ENCODE measurements at places on chromosomes 3 and 15.

GRCh38 chr3:19559724-19560442 is 374.1 kb downstream of the EFHB start:
- no peak for DNase-seq

GRCh38 chr3:160911411-160911810 is 155.4 kb downstream of the PPM1L start:
- no peak for DNase-seq

DNA sequence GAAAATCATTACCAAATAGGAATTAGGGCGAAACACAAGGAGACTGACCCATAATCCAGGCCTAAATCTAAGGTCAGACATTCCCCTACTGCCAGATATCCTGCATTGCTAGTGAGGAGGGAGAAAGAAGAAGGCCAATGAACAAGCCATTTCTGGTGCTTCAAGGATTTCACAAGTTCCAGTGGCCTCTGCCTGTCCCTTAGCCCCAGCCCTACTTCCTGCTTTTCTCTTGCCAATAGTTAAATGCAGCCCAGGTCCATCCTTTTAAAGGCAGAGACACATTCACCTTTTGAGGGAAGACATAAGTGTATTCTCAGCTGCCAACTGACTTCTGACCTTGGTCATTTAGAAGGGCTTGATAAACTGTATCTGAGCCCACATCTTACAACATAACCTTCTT is 135.8 kb downstream of the ZNF621 start:
- no peak for DNase-seq

GRCh38 chr15:74653426-74654102 is 37.9 kb downstream of the CLK3 start:
- DNase-seq = peak; percentile 59

GRCh38 chr3:14323401-14324223 is 78.8 kb upstream of the SLC6A6 start:
- DNase-seq = no peak

GRCh38 chr3:120424976-120425570 is 25.7 kb downstream of the FSTL1 start:
- DNase-seq = no peak

- no peak for DNase-seq
These were observed 12.0 kb downstream of the TRPM1 start for GRCh38 chr15:31089368-31090047.

- DNase-seq = peak; percentile 34
These were observed 70.5 kb upstream of the ATP10A start for GRCh38 chr15:25933456-25934158.

- DNase-seq = peak; percentile 42
These were observed 152.2 kb downstream of the IGSF11 start for GRCh38 chr3:118882353-118882947.

DNA sequence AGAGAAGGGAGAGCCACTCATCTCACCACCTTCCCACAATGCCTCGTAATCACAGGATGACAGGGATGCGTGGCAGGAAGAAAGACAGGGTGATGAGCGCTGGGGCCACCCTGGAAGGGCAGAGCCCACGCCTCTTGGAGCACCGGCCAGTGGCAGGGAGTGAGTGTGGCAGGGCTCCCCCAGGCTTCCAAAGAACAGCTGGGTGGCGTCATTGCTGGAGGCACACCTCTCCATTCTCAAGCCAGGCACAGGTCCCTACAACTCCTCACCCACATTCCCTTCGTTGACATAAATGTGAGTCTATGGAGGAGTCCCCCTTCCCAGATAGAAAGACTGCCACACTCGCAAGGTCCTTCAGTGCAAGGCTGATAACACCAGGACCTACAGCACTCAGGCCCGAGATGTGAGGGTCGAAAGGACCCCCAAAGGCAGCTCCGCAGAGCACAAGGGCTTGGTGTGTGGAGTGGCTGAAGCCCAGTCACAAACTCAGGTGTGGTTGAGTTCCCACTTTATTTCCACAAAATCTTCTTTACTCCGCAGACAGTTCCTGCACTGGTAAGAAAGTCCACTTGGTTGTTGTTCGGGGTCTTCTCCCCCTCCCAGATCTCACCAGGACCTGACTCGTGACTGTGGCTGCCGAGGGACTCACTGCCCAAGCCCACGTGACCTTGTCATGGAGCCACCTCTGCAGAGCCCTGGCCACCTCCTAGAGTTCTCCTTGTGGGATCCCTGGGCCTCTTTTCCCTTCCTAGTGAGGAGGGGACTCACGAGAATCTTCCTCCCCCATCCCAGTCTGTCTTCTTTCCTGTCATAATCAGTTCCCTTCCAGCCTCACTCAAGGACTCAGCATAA is 22.4 kb upstream of the CORO2B start:
- no peak for DNase-seq

DNA sequence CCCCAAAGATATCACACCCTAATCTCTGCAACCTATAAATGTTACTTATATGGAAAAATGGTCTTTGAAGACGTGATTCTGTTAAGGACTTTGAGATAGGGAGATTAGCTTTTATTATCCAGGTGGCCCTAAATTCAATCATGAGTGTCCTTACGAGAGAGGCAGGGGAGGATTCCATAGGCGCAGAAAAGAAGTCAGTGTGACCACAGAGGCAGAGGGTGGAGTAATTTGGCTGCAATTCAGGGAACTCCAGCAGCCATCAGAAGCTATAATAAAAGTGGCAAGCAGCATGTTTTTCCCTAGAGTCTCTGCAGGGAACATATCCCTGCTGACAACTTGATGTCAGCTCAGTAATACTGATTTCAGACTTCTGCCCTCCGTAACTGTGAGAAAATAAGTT is 315.2 kb upstream of the ROBO2 start:
- DNase-seq = no peak

- no peak for DNase-seq
These were observed 22.6 kb downstream of the DENND4A start for GRCh38 chr15:65769482-65769881.

GRCh38 chr15:79113831-79114230 is 23.3 kb upstream of the RASGRF1 start:
- no peak for DNase-seq

GRCh38 chr3:42063888-42064287 is 27.3 kb upstream of the TRAK1 start:
- DNase-seq = peak; percentile 51

GRCh38 chr3:81041331-81041730 is 720.1 kb downstream of the GBE1 start:
- no peak for DNase-seq

GRCh38 chr3:17840651-17841050 is 98.2 kb upstream of the TBC1D5 start:
- no peak for DNase-seq

DNA sequence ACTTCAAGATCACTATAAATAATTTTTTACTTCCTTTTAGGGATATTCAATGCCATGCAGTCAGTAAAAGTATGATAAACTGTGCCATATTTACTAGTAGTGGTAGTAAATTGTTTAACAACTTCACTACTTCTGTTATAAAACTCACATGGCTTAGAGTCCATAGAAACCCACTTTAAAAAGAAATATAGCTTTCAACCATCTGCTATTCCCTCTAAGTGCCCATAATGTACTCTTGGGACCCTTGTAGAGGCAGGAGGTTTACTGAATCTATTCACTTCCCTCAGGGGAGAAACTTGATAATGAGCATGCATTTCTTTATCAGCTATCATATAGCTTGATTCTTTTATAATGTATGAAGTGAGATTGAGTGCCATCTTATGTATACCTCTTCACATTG is 1448.4 kb upstream of the ALCAM start:
- DNase-seq = no peak

GRCh38 chr15:55241891-55242290 is 45.1 kb upstream of the RSL24D1 start:
- no peak for DNase-seq

- DNase-seq = no peak
These were observed 558.5 kb upstream of the CFAP20DC start for GRCh38 chr3:59608356-59608755.

- DNase-seq = no peak
These were observed 558.8 kb upstream of the ADAMTS9 start for GRCh38 chr3:65246561-65246960.

- DNase-seq = peak; percentile 6
These were observed 227.6 kb downstream of the KLF13 start for GRCh38 chr15:31554261-31554660.

- no peak for DNase-seq
These were observed 48.8 kb downstream of the ACAP2 start for GRCh38 chr3:195394024-195394423.

- DNase-seq = no peak
These were observed 6.0 kb downstream of the PLIN1 start for GRCh38 chr15:89673165-89673512.

DNA sequence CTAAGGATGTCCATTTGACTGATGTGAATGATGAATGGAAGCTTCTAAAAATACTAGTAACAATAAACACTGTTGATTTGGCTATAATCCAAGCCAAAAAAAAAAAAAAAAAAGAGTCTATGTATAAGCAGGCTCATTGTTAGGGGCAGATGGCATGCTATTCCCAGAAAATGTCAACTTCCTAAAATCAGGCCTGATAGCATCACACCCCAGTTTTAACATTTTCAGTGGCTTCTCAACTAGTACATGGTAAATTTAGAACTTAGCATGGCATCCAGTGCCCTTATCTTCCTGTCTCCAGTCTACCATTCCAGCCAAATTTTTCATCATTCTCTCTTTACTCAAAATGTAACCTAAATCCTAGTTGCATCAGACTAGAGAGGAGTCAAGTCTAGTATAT is 288.2 kb upstream of the ZNF385D start:
- no peak for DNase-seq

GRCh38 chr15:47780971-47781370 is 63.7 kb downstream of the SEMA6D start:
- no peak for DNase-seq

DNA sequence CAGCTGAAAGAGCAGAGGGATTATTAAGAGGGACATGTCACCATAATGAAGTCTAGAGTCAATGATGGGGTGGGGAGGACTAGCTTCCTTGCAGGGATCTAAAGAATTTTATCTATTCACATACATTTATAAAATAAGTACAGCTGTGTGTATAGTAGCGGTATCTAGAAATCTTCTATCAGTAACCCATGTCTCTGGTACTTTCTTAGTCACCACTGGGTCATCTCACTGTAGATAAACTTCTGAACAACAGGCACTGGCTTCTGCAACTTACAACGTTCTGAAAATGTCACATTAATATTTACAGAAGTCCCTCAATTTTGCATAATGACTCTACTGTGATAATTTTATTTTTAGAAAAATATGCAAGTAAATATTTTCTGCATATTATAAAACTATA is 401.7 kb downstream of the TBC1D5 start:
- no peak for DNase-seq

DNA sequence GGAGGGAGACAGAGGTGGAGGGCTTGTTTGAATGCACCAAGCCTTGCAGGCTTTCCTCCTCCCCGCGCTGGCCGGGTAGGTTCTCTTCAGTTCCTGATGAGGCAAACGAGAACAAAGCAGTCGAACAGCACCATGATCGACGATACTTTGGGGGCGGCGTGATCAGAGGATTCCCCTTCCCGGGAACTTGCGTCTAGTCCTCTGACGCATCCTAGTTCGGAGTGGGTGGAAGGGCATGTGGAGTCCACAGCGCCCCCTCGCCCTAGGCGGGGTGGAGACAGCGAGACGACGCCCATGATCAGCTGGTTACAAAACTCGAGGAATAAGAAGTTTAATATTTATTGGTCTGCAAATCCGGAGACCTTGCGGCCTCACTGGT is 452 bp upstream of the SV2B start:
- peak; percentile 28 for DNase-seq

DNA sequence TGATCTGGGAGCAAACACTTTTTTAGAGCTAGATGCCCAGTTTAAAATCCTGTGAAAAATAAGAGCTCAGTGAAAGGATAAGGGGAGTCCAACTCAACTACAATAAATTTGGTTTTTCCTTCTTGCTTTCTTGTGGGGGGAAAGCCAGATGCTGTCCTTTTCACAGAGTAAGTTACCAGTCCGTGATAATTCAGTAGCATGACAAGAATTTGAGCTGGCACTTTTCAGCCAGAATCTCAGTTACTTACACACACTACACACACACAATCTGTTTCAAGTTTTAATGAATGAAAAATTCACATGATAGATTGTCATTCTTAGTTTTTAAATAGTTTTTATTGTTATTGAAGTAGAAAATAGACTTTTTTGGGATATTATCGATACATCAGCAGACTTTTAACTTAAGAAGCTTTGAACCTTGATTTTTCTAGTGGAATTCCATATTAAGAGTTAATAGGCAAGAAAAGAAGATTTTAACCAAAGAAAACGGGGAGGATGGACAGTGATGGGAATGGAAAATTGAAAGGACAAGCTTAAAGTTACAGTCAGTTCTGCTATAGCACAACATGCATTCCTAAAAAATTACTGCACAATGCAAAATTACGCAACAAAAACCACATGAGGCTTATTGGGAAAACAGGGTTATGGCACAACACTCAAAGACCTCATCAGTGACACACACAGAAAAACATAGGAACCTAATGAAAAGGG is 47.0 kb downstream of the PSMD6 start:
- DNase-seq = peak; percentile 59

GRCh38 chr3:128187495-128187894 is 34.2 kb downstream of the EEFSEC start:
- DNase-seq = no peak

- DNase-seq = no peak
These were observed 70.4 kb upstream of the SLC7A14 start for GRCh38 chr3:170656284-170656683.

DNA sequence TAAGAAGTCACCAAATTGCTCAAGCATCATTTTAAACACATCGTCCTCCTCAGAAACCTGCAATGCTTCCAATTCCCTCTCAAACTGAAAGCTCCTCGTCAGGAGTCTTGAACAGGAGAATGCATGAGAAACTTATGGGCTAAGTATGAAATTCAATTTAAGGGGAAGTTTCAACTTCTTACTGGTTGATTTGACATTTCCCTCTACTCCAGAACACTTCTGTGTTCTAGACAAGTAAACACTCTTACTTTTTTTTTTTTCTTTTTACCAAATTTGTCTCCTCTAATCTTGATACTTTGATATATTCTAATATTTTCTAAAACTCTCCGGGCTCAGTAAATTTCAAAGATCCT is 181.7 kb downstream of the RSL24D1 start:
- DNase-seq = no peak

DNA sequence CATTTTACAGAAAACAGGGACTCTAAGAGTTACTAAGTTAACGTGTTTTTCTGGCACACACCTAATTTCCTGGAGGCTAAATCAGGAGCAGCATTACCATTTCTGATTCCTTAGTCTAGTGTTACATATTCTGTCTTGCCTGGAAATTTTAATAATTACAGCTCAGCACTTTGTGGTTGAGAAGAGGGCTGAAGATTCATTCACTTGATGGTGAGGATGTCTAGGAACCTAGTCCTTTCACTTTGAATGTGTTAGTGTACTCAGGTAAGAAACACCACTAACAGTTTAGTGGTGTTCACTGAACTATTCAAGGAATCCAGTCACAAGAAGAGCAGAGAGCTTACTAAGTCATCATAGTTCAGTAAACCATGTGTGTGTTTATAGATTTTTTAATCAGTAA is 102.8 kb downstream of the STT3B start:
- DNase-seq = no peak

Measured in RWPE1 (cell line).